ENCODE measurements at places on chromosomes 7 and 10.

DNA sequence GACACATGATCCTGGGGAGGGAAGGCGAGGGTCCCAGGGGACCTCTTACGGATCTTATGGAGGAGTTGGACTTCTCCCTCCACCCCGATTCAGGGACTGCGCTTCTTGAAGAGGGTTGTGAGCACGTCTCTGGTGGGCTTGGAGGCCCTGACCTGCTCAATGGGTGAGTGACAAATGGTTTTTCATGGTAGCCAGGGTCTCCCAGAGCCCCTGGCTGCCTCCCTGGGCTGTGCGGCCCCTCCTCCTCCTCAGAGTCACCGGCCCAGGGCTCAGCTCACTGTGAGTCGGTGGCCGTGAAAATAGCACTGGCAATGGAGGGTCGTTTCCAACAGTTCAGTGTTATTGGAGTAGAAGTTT, 26.6 kb downstream of the INPP5A start:
- no peak for DNase-seq

DNA sequence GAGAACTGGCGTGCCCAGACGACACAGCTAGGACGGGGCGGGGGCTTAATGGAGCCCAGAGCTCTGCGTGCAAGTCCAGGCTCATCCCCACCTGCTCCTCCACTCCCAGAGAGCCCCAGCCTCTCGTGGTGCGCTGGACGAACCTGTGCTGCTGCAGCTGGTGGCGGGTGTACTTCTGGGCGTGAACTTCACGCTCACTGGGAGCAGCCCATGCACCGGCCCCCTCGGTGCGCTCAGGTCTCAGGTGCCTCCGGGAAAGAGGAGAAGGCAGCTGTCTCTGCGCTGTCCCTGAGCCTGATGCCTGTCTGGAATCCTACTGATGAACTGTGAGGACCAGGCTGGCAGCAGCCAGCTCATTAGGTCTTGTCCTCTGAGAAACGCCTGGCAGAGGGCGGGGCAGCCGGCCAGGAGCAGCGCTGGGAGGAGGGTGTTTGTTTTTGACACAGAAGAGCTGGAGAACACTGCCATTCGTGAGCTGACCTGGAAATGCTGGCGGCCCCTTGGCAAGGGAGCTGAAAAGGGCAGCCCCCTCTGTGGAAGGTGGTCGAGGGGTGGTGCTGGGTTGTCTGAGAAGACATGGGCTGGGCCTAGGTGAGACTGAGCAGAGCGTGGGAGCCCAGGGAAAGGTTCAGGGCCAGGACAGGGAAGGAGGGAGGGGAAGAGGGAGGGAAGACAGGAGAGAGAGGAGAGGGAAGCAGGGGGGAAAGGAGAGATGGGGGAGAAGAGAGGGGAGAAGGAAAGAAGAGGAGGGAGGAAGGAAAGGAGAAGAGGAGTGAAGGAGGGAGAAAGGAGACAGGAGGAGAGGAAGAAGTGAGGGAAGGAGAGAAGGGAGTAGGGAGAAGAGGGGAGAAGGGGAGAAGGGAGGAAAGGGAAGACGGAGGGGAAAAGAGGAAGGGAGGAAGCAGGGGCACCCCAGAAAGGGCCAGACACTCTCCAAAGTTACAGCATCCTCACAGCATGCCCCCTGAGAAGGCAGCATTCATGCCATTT, 53.5 kb upstream of the TNS3 start:
- DNase-seq = no peak

DNA sequence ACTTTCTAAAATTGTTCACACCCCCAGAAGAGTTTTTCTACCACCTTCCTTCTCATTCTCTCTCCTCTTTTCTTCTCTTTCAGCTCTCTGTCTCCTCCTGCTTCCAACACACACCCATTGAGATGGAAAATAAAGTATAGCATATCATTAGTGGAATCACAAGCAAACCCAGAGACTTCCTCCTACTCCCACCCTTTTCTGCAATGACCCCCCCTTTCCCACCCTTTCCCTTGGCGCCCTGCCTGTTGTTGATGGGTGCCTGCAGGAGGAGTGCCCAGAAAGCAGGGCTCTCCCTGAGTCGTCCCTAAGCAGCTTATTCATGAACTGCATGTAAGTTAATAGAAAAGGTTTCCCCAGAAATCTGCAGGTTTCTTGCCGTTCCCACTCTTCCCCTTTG, 300.0 kb downstream of the PLXNA4 start:
- no peak for DNase-seq

GRCh38 chr7:24192691-24193090, 91.3 kb upstream of the NPY start:
- DNase-seq = no peak

GRCh38 chr10:131960631-131961046, 21.1 kb downstream of the BNIP3 start:
- DNase-seq = no peak

GRCh38 chr10:131774681-131775085, 126.1 kb upstream of the PPP2R2D start:
- no peak for DNase-seq

DNA sequence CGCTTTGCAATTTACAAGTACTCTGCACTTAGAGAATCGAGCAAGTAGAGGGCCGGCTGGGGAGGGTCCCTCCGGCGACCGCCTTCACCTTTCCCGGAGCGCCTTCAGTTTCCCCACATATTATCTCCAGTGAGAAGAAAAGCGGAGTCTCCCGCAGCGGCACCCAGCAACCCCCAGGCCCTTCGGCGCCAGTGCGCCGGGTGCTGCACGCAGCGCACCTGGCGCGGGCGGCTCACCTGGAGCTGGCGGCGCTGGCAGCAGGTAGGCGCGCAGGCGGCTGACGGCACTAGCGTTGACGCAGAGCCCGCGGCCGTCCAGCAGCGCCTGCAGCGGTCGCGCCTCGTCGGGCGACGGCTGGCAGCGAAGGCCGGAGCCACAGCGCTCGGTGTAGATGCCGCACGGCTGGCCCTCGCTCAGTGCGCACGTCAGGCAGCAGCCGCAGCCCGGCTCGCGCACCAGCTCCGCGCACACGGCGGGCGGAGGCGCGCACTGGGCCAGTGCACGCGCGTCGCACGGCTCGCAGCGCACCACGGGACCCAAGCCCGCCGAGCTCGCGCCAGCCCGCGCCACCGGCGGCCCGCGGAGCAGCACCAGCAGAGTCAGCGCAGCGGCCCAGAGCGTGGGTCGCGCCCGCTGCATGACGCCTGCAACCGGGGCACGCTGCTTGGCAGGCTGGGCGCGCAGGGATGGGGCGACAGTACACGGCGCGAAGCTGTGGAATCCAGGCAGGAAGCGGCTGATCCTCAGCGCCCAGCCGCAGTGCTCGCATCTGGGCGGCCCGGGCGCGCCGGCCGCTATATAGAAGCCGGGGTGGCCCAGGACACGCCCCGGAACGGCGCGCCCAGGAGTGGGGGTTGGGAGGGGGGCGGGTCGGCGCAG, at the start of gene IGFBP3:
Gene IGFBP3, minus strand, starts transcription at position 771 of the 879 bp plus-strand sequence. Its CDS starts 132 bp downstream, at position 639.
- DNase-seq = peak; percentile 53

DNA sequence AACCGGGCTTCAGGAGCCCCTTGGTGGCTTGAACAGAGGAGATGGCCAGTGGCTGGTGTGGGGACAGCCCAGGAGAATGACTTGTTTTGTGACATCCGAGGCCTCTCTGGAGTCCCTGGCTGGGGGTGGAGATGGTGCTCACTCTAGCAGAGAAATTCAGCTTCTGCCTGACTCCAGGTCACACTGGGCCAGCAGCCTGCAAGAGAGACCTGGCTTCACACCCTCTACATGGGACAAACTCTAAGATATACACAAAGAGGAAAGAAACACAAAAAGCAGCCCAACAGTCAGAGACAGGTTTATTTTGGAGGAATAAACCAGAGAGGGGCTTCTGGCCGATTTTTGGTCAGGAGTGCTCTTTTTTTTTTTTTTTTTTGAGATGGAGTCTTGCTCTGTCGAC, 132.8 kb downstream of the ELFN1 start:
- no peak for DNase-seq

- peak; percentile 53 for DNase-seq
Observed at GRCh38 chr7:80781561-80781979, 137.3 kb downstream of the SEMA3C start.

GRCh38 chr7:99597762-99598501, at the start of gene TMEM225B:
TSS of gene TMEM225B (plus strand) at chr7:99598267. CDS start at chr7:99604389, 6,122 bp downstream.
- no peak for DNase-seq

GRCh38 chr7:86407291-86407690, 236.4 kb upstream of the GRM3 start:
- DNase-seq = no peak

- no peak for DNase-seq
Observed at GRCh38 chr7:115662120-115662519, 368.4 kb downstream of the TFEC start.

DNA sequence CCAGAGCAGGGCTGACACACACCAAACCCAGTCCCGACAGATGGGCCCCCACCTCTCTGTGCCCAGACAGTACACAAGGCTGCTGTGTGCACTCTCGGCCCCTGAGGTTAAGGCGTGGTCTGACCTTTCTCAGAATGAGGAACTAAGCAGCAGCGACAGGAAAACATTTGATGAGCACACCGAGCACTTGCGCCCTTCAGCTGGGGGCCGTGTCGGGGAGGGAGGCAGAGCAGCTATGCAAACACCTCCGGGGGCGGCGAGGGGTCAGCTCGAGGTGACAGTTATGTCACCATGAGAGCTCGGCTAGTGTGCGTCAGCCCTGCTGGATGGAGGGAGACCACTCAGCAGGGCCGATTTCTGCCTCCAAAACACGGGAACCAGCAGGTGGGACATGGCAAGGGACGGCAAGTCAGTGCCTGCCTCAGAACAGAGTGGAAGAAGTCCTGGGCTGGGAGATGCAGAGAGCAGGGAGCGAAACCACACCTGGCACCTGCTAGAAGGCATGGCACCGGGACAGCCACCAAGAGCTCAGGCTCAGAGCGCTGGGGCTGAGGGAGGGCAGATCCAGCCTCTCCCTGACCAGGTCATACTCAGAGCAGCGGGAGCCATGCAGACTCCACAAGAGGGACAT, 57.4 kb downstream of the CHST15 start:
- no peak for DNase-seq

GRCh38 chr10:78401624-78402367, 368.1 kb downstream of the RPS24 start:
- no peak for DNase-seq

GRCh38 chr10:18359812-18360211, 219.6 kb downstream of the CACNB2 start:
- no peak for DNase-seq

DNA sequence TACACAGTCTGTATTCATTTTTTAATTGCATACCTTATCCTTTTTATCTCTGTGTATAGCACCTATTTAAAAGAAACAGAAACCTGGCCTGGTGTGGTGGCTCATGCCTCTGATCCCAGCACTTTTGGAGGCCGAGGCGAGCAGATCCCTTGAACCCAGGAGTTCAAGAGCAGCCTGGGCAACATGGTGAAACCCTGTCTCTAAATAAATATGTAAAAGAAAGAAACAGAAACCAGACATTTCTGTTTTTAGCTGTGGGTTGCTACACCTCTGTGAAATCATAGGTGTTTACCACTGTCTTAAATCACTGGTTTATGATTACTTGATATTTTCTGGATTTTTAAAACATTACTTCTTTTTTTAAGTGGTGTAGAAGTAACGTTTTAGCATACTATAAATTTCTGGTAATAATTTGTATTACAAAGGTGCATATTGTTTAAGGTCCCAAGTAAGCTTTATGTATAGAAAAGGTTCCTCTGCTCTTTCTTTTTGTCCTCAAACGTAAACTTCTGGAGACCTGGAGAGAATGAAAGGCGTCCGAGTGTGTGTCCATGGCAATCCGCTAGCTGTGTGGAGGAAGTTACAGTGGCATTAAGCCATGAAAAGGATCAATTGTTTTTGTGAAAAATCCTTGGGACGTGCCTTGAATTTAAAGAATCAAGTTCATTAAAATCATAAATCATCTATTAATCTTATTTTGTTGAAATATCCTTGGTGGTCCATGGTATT, 41.1 kb downstream of the PTPRZ1 start:
- DNase-seq = no peak

GRCh38 chr7:1608318-1608717, 38.5 kb upstream of the PSMG3 start:
- no peak for DNase-seq

DNA sequence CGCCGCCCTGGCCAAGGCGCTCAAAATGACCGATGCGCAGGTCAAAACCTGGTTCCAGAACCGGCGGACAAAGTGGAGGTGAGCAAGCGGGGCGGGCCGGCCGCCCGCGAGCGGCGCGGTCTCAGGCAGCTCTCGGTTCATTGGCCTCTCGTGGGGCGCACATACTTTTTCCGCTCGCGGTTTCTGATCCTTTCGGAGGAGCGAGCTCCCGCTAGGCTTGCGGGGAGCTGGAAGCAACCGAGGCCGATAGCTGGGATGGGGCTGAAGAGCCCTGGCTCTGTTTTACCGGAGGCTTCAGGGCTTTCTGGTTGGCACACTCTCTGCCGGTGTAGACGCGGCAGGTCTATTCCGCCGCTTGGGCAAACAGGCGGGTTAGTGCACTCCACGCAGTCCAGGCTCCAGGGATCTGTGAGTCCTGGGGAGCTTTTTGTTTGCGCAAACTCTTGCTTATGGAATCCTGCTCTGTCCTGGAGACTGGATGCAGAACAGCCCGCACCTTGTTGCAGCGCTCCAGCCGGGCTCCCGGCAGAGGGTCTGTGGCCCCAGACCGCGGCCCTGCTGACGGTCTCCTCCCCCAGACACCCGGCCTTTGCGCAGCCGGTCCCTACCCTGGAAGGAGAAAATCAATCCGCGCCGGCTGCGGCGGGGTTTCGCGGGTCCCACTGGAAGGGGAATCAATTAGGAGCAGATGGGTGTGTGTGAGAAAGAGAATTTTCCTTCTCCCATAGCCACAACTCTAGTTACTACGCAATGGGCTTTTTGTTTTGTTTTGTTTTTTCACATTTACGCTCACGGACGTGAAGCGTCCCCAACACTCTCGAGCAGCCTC, 3.4 kb downstream of the TLX1 start:
- DNase-seq = no peak

DNA sequence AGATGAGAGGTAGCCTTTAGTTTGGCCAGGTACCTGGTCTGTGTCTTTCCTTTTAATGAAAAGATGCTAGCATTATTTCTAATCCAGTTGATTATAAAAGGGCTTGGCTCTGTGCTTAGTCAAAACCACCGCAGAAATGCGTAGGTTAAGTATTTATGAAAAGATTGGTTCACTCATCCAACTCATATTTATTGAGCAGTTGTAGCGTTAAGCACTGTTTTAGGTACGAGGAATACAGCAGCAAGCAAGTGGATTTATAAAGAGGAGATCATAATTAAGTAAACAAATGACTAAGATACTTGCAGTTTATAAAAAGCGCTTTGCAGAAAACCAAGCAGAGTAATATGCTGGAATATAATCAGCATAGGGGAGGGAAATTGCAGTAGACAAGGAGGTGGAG, 129.8 kb downstream of the PPP1R17 start:
- DNase-seq = no peak
